ENCODE measurements at places on chromosomes 12 and 14.

GRCh38 chr12:75533239-75533638 lies 21.8 kb upstream of the KRR1 start:
- DNase-seq, result no peak

DNA sequence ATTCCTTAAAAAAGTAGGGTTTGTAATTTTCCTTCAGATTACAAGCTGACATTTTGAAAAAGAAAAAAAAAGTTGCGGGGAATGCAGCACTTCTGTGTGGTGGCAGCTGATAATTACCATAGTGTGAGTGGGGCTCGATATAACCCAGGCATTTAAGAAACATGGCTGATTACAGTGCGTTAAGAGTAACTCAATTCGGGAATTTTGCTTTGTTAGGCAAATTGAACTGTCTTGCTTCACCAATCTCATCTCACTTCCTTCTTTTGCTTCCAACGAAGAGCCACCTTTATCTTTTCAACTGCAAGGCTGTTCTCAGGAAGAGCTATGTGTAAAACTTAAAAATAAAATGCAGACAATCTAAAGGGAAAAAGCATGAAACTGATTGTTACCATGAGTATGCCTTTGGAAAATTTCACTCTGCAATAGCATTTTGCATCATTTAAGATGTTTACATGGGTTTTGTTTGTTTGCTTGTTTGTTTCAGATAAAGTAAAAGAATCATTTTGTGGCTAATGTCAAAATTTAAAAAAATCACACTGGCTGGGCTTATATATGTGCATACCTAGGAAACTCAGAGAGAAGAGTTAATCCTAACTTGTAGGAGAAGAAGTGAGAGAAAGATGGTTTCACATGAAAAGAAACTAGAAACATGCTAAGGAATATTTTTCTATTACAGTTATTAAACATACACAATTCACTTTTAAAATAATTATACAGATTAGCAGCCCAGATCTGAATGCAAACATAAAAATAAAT lies 295.9 kb upstream of the ATP2B1 start:
- DNase-seq, result no peak

GRCh38 chr14:61025251-61026223 lies 44.5 kb downstream of the SLC38A6 start:
- no peak for DNase-seq

DNA sequence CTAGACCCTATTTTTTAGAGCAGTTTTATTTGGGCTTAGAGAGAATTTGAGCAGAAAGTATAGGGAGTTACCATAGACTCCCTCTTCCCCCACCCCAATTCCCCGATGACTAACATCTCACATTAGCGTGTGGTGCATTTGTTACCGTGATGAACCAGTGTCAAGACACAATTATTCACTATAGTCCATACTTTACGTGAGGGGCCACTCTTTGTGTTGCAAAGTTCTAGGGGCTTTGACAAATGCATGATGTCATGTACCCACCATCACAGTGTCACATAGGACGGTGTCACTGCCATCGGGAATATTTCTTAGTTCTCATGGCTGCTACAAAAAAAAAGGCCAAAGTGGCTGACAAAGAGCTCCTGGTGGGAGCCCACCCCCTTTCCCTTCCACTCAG lies 119.1 kb downstream of the PHETA1 start:
- DNase-seq, result no peak

GRCh38 chr12:90229407-90230170 lies 521.0 kb upstream of the ATP2B1 start:
- no peak for DNase-seq

- no peak for DNase-seq
Observed at GRCh38 chr12:24597580-24597979, 351.3 kb downstream of the BCAT1 start.

DNA sequence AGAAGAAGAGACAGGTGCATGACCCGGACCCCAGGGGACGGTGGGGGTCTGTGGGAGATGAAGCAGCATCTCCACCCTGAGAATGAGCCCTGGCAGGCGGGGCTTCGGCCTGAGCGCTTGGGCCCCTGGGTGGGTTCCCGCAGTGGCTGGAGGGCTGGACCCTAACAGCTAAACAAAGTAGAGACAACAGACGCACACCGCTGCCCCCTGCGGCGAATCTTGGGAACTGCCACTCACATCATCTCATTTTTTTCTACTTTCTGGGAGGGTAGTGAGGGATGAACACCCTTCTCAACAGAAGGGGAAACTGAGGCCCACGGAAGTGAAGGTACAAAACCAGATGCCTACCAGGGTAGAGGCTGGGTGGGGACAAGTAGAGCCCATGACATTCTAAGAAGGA lies 104.7 kb downstream of the RFLNA start:
- no peak for DNase-seq

DNA sequence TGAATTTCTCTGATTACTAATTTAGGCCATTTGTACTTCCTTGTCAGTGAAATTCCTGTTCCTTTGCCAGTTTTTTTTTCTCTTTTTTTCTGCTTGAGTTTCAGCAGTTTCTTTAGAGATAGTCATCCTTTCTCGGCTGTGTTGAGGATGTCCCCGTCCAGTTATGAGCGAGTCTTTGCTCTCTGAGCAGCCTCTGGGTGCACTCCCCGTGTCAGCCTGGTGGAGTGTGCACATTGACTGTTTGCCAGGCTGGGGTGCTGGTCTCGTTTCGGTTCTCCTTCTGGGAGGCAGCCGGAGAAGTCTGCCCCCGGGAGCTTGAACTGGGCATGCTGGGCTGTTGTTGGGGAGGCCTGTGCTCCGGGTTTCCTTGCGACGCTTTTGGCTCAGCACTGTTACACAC lies 3.0 kb downstream of the PACS2 start:
- DNase-seq, result no peak

GRCh38 chr14:89428173-89428523 lies 11.1 kb upstream of the FOXN3 start:
- DNase-seq, result no peak

DNA sequence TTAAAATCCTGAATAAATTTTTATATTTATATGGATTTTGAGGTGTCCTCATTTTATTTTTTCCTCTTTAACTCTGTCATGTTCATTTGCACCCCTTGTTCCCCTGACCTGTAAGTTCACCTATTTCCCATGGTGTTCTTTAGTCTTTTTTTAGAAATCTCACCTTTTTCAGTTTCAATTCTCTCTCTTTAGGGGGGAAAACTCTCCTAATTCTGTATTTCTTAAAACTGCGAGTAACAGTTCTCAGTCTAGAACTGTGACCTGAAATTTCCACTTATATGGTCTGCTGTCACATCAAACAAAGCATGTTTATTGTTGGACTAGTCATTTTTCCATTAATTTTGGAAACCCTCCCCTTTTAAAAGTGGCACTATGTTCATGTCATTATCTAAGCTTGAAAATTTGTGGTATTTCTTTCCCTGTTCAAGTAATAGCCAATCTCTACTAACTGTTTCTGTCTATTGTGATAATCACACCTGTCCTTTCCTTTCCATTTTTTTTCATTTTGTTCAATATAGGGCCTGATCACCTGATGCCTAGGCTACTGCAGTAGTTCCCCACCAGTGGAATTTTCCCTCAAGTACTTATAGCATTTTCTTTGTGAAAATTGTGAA lies 14.0 kb upstream of the FBXO33 start:
- no peak for DNase-seq

DNA sequence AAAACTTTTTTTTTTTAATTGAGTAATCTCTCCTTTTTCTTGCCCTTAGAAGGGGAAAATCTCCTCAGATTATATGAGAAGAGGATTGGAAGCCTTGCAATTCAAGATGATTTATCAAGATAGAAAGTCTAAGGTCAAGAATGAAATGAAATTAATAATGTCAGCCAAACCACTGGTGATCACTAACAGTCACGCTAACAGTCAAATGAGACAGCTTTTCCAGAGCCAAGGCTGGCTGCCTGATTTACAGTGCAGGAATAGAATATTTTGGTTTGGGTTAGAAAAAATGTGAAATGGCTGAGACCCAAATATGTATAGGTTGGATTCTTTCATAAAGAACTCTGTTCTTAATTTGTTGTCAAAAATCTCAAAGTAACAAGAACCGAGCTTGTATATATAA lies 204.3 kb downstream of the PPM1H start:
- DNase-seq, result no peak

DNA sequence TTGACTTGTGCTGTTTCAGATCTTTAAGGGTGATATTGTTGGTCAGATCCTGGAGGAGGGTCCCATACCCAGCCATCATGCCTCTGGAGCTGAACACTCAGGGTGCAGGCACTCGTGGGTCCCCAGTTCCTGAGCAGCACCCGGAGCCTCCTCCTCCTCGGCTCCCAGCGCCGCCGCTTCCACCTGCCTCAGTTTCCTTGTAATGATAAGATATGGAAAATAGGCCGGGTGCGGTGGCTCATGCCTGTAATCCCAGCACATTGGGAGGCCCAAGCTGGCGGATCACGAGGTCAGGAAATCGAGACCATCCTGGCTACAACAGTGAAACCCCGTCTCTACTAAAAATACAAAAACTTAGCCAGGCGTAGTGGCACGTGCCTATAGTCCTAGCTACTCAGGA lies 20.2 kb upstream of the AEBP2 start:
- DNase-seq, result no peak

GRCh38 chr12:92088805-92089204 lies 56.8 kb downstream of the BTG1 start:
- DNase-seq, result no peak

DNA sequence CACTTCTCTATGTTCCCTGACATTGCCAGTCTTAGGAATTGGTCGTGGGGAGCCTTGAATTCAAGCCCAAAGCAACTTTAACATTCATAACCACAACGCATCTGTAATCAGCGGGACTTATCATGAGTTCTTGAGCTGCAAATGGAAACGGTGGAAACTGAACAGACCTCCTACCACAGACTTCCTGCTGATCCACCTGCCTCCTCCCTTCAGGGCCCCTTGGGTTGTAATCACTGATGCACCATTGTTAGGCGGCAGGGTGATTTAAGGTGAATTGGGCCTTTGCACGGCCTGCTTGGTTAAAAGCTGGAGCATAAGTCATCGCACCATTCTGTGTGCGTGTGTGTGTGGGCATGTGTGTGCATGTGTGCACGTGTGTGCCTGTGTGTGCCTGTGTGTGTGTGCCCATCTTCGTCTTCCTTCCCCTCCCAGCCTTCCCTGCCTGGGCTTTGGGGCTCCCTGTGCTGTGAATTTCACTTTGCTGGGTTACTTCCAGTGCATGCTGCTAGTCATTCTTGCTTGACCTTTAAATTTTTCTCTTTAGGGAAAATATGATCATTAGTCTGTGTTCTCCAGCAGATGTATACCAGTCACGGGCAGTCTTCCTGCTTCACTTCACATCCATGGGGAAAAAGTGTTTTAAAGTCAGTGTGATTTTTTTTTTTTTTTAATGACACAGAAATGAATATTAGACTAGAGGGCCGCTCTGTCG lies 29.1 kb downstream of the CHST11 start:
- DNase-seq, result no peak

DNA sequence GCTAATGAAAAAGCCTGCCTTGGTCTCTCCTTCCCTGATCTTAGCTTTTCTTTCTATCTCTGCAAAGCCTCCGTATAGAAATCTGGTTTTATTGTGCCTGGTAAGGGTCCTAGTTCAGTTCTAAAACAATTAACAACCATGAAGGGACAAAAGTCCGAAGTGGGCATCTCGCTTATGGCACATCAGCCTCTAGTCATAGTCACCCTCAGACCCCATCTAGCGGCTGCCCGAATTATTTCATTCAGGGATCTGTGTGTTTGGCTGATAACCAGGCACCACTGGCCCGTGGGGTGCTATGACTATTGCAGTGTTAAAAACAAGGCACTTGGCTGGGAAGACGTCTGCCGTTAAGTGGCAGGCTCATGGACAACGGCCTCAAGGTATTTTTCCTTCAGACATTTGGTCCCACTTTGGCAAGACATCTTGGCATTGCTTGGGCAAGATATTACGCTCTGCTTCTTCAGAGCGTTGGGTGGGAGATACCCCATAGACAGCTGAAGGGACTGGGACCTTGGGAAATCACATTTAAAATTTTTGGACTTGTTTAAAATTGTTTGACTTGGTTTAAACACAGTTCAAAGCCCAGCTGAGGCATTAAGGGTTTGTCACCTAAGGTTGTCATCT lies 87.1 kb downstream of the SINHCAF start:
- DNase-seq, result peak; percentile 32

GRCh38 chr12:58301038-58301729 lies 359.8 kb downstream of the ATP23 start:
- DNase-seq, result no peak

DNA sequence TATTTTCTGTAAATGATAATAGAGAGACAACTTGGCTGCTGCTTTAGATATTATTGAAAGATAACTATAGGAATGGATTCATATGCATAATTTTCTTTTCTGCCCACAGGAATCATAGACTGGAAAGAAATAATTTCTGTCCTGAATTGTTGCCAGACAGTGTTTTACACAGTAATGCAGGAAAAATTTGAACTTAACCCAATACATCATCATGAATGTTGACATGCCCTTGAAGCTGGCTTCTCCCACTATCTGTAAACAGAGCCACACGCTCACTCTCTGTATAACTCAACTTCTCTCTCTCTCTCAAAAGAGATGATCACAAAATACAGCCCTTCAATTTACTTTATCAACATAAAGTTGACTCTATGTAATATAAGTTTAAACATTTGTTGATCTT lies 56.6 kb downstream of the PAX9 start:
- DNase-seq, result no peak

DNA sequence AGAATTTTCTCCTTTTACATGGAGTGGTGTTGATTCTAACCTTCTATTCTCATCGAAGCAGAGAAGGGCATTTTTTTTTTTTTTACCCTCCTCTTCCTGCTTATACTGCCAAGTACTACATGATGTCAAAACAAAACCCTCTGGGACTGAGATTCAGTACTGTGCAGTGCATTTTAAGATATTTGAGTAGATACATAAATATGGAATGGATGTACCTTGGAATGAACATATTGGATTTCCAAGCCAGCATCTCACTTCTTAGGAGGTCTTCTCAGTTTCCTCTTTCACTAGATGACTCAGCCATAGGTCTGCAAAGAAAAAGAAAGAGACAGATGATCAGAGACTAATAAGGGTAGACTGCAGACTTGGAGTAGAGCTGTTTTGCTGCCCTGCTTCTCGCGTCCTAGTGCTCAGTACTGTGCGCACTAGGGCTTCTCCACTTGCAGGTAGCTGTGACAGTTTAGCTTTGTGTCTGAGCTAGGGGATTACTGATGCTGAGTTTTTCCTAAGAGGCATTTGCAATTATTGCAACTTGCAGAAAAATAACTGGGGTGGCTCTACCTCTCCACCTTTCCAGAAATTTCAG lies 20.4 kb downstream of the TPH2 start:
- DNase-seq, result no peak

DNA sequence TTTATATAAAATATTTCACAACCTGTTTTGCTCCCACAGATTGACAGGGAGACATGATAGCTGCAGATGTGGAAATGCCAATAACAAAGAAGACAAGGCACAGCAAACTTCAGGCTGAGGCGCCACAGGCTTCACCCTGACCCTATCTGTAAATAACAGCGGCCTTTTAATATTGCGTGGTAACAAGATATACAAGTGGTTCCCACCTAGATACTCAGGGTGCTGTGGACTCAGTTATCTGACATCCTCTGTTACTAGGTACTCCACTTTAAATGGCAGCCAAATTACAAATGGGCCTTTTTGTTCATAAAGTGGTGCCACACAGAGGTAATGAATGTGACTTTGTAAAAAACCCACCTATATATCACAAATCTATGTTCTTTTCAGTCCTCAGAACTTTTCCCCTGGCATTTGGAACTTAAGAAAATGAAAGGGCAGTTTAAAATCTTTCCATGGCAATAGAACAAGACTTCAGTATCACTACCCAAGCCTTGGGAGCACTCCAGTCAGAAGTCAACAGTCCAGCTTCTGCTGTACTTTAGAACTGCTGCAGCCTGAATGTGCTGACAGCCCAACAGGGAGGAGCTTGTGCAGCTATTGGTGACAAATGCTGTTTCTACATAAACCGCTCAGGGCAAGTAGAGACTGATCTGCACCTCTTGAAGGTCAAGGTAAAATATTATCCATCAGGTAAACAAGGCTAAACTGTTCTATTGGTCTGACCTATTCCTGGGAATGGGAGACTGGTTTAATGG lies 86.2 kb upstream of the DCD start:
- no peak for DNase-seq

Measured in stimulated activated CD4-positive, alpha-beta T cell treated with anti-CD3 and anti-CD28 coated beads, Interleukin-1b, Interleukin-23, amount 100 ng/mL, for 1 hour (primary cell).